ENCODE measurements at places on chromosomes 6 and 20. TPM values are rescaled to one million over a fixed set of nuclear protein-coding genes. Genes with fewer than 3 reads are reported as not detected.

The ORC3 gene
- 22.4 TPM for total RNA-seq

DNA sequence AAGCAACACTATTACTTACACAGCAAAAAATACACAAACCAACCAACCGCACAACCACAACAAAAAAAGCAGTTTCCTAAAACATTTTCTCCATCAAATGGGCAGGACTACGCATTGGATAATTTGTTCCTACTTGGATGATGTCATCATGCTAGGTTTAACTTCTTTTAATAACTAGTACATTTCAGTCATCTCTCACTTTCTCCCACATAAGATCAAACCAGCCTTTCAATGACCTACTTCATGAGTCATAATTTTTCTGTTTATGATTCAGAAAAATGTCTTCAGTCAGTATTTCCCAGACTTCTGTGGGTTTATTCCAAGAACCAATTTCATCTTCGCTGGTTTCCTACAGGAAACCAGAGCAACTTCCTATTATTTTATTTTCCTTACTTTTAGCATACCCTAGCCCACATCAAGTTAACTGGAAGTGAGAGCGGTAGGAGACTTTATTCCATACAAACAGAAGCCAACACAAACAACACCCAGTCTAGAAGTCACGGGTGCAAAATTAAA lies 134.2 kb downstream of the GMDS start:
- no peak for DNase-seq

- no peak for DNase-seq
These were observed 161.7 kb downstream of the PLCB1 start for GRCh38 chr20:8293750-8294149.

GRCh38 chr6:52164319-52165094 lies 21.7 kb upstream of the IL17A start:
- no peak for DNase-seq

GRCh38 chr6:146312608-146313007 lies 231.0 kb upstream of the RAB32 start:
- no peak for DNase-seq

The RBPJL gene
- not detected for total RNA-seq

- peak; percentile 56 for DNase-seq
These were observed 5.9 kb downstream of the RBM38 start for GRCh38 chr20:57396984-57397692.

DNA sequence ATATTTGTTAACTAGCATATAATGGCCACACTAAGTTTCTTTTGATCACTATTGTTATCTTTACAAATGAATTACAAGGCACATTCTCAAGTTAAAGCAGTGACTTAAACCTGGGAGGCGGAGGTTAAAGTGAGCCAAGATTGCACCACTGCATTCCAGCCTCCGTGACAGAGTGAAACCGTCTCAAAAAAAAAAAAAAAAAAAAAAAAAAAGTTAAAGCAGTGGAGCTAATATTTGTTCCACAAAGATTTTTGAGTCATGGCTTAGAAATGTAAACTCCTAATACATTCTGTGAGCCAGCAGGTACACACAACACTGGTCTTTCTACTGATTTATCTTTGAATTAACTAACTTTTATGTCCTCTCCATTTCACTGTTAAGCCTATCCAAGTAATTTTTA lies 221.7 kb upstream of the HTR1E start:
- no peak for DNase-seq

DNA sequence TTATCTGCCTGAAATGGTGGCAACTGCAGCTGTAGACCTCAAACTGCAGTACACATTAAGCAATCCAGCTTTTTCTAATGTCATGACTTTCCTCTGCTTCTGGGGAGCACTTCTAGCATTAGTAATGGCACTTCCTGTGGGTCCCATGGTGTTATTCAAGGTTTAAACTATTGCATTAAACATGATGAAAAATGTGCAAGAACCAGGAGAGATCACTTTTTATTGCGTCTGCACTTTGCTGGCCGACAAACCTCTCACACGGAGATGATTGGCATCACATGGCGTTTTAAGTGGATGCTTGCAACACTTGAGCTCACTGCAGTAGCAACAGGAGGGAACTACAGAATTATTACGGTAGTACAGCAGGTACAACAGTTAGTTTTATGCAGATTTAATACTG lies 148.4 kb downstream of the HIVEP2 start:
- DNase-seq: no peak

The LHFPL5 gene
- not detected for total RNA-seq

DNA sequence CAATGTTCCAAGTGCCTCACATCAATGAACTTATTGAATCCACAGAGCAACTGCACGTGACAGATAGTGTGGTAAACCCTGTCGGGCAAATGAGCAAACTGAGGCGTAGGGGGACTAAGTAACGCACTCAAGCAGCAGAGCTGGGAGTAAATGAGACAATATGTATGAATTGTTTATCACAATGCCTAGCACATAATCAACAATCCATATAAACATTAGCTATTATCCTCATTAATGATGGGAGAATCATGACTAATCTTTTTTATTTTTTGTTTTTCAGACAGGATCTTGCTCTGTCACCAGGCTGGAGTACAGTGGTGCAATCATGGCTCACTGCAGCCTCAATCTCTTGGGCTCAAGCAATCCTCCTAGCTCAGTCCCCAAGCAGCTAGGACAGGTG lies 43.9 kb upstream of the B4GALT5 start:
- DNase-seq: no peak

The LRRC73 gene
- total RNA-seq: 0.62 TPM

All from aorta (tissue), 5 donors.